Brain (organoid and tissue), 16 donors: ENCODE measurements at places on chromosomes 6 and 20.

DNA sequence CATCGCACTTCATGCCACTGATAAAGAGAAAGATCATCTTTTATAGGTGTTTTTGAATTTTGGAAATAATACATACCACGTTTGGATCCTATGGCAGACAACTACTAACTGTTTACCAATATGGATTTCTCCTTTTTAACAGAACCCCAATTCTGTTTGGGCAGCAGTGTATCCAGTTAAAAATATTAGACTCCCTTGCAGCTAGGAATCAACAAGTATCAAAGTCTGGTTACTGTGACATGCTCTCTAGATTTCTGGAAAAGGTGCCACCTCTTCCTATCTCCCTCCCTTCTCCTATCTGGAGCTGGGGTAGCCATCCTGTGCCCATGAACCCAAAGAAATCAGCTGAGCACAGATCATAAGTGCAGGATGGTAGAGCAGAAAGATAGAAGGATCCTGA, 54.1 kb upstream of the DTNBP1 start:
- no peak for DNase-seq

DNA sequence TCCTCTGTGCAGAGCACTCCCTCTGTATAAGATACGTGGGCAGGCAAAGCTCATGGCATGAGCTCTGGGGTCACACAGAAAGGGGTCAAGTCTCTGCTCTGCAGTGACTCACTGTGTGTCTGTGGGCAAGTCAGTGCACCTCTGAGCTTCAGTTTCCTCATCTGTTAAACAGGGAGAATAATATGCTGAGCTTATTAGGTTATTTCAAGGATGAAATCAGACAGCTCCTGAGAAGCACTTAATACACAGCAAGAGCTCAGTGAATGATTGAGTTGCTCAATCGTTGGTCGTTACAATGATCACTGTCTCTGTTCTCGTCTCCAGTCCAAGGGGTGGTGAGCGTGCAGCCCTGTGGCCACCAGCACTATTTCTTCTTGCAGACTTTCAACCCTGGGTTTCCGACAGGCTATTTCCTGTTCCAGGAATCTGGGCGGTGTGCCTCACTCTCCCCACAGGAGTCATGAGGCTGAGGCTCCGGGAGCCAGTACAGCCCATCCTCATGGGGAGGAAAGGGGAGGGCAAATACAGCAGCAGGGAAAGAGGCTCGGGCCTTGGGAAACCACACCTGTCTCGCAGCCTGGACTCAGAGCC, 28.9 kb downstream of the KIAA1755 start:
- no peak for DNase-seq

DNA sequence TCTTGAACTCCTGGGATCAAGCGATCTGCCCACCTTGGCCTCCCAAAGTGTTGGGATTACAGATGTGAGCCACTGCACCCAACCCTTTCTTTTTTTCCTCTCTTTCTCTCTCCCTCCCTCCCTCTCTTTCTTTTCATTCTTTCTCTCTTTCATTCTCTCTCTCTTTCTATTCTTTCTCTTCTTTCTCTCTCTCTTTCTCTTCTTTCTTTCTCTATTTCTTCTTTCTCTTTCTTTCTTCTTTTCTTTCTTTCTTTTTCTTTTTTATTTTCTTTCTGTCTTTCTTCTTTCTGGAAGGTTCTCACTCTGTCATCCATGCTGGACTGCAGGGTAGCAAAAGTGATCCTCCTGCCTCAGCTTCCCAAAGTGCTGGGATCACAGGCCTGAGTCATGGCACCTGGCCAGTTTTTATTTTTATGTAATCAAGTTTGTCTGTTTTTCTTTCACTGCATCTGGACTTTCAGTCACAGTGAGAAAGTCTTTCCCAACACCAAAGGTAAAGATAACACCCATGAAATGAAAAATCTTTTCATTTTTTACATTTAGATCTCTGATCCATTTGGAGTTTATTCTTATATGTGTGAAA, 20.2 kb upstream of the BCLAF1 start:
- no peak for DNase-seq

DNA sequence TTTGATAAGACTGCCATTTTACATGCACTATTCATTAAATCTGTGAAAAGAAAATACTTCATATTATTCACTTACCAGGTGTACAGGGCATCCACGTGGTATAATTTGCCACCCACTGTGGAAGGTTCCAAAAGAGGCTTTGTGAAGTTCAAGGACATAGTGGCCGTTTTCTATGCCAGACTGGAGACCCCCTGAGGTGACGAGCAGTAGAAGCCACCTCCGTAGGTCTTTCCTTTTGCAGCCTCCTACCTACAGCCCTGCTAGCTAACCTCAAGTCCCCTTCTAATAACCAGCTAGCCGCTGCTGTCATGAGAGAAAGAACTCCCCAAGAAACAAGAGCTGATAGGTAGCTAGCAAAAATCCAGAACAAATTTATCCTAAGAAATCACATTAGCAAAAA, 110.5 kb downstream of the ARHGAP18 start:
- DNase-seq: peak; percentile 61

- peak; percentile 91 for DNase-seq
Observed at GRCh38 chr6:113909224-113909856, 52.2 kb downstream of the MARCKS start.

- DNase-seq: no peak
Observed at GRCh38 chr6:128870746-128871145, 12.2 kb upstream of the LAMA2 start.

- no peak for DNase-seq
Observed at GRCh38 chr6:169701311-169701953, 397 bp downstream of the WDR27 start.

- DNase-seq: no peak
Observed at GRCh38 chr6:30741063-30741779, 1.3 kb downstream of the FLOT1 start.

DNA sequence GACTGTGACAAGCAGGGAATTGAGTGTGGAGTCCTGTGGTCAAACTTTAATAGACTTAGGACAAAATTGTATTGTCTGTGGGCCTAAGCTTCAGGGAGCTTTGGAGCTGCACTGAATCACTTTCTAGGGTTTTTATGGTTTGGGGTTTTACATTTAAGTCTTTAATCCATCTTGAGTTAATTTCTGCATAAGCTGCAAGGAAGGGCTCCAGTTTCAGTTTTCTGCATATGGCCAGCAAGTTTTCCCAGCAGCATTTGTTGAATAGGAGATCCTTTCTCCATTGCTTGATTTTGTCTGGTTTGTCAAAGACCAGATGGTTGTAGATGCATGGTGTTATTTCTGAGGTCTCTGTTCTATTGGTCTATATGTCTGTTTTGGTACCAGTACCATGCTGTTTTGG, 113.4 kb upstream of the NXT1 start:
- no peak for DNase-seq

GRCh38 chr20:53574259-53574789, 19.3 kb downstream of the ZNF217 start:
- DNase-seq: no peak

DNA sequence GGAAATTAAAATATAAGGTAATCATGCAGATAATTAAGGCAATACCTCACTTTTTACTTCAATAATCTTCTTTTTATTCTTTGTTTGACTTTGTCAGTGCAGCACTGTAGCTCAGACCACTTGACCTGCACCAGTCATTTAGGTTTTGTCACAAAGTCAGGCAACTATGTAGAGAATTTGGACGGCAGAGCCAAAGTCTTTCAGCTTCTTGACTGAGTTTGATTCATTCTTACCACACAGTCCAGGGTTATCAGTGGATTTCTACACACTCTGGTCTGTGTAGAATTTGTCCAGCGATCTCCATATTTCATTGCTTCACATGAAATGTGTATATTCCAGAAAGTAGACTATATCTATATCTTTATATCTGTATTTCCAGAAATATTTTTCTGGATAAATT, 107.3 kb downstream of the TFAP2B start:
- no peak for DNase-seq

DNA sequence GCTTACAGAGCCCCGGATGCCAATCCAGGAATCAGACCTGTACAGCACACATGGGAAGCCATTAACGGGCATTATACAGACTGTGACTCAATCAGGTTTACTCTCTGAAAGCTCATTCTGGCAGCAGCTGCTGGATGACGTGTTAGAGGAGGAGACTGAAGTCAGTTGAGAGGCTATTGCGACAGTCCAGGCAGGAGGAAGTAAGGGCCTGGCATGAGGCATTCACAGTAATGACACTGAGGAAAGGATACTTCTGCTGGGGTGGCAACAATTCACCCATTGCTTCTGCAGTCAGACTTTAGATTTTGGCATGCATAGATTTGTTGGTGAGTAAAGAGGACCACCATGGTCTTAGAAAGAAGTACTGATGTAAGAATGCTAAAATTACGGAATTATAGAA, 151.0 kb upstream of the HEY2 start:
- DNase-seq: no peak

DNA sequence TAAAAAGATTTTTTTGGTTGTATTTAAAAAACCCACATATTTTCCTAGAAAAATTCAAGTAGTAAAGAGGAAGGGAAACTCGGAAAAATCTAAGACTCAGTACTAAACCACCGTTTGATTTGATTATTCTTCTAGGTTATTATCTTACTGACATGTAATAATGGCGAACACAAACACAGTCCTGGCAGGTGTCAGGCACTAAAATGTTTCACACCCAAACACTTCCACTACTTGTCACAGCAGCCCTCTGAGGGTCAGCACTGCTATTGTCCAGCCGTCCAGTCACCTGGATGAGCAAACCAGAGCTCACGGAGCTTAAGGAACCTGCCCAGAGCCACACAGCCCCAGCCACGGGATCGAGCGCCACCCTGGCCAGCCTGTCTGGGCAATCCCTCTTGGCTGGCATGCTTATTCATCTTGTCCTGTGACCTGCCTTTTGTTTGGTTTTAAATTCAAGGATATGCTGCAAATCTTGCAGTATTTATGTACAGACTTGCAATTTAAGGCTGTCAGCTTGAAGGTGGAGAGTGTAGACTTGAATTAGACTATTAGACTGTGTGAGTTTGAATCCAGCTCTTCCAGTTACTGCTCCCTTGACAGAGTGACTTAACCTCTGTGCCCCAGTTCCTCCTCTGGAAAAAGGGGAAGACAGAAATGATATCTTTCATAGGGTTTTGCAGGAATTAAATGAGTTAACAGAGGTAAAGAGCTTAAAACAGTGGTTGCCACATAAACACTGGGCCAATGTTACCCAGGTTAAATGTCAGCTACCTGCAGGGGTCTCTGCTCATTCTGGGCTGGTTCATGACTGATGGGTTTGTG, 82.2 kb downstream of the CDYL start:
- DNase-seq: no peak

- no peak for DNase-seq
Observed at GRCh38 chr6:124233221-124233620, 429.6 kb downstream of the NKAIN2 start.

DNA sequence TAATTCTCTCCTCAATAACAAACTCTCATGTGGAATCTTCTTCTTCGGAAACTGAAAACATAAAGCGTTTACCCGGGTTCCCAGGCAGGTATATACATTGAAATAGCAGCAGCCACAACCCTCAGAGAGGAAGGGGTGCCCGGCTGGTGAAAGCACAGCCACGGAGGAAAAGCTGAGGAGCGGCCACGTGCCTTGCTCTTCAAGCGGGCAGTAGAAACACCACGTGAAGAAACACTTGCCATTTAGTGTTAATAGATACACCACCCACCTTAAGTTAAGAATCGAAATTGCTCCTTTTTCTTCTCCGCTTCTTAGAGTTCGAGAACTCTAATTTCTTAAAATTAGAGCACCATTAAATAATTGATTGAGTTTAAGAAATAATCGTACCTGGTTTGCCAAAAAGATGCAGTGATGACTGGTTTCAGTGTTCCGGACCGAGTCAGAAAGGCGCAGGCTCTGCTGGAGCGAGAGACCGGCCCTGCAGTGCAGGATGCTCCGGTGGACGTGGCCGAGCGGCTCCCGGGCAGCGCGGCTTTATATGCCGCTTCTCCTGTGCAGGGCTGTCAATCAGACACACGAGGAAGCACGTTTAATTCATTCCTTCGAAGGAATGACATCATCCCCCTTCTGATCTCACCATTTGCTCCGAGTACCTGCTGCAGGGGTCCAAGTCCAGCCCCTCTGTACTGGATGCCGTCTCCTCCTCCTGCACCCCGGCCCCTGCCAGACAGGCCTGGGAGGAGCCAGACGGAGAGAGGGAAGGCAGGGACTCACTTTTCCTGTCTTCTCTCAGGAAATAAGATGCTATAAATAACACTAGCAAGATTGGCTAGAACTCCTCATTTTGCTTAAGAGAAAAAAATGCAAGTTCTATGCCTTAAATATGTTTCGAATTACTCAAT, at the start of gene THBS2:
Gene THBS2 (minus strand): TSS at position 510 of the 902 bp plus-strand sequence. CDS start 3,062 bp downstream, outside the sequence.
- DNase-seq: peak; percentile 81

- DNase-seq: no peak
Observed at GRCh38 chr20:35293303-35294292, 1.4 kb upstream of the FAM83C start.
